ENCODE measurements at places on chromosomes 2 and 18. TPM values are rescaled to one million over a fixed set of nuclear protein-coding genes. Genes with fewer than 3 reads are reported as not detected.

Gene FTCDNL1
- not detected for polyA plus RNA-seq

Gene ACTR2
- 72.7 TPM for polyA plus RNA-seq

Gene TWIST2
- polyA plus RNA-seq = 10.2 TPM

Gene SRBD1
- polyA plus RNA-seq = 3.3 TPM

Gene UGT1A10
- not detected for polyA plus RNA-seq

Gene C2orf68
- 24.3 TPM for polyA plus RNA-seq

Gene RTP5
- not detected for polyA plus RNA-seq

Gene BMP10
- not detected for polyA plus RNA-seq

Gene UPP2
- polyA plus RNA-seq = not detected

DNA sequence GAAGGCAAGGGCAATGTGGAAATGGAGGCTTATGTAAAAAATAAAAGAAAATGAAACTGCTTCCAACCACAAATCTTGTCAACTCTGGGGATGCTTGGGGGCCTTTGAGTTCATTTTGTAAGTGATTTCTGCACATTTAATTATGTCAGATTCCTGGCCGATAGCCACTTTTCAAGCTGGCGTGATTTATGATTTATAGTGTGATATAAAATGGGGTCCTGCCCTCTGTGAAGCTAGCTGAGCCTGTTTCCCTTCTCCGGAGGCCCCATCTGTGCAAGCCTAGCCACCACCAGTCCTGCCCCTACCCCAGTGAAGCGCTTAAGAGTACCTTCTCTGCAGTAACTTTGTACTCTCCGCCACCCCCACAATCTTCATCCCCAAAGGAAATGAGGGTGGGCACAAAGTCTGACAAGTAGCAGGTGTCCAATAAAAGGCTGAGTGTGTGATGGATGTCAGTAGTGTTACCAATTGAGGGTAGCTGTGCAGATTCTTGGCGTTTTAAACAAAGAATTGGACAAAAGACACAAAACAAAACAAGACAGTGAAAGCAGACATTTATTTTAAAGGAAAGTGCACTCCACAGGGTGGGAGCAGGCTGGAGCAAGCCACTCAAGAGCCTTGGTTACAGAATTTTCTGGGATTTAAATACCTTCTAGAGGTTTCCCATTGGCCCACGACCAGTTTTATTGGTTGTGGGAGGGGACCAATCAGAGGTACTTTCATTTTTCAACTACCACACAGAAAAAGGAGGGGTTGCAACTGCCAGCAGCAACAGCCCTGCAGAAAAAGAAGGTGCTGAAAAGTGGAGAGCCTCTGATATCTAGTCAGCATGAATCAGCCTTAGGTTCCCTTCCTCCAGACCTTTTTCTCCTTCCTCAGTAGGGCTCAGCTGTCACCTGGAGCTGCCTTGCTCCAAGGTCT, 39.0 kb upstream of the SIX3 start:
- peak; percentile 54 for DNase-seq

DNA sequence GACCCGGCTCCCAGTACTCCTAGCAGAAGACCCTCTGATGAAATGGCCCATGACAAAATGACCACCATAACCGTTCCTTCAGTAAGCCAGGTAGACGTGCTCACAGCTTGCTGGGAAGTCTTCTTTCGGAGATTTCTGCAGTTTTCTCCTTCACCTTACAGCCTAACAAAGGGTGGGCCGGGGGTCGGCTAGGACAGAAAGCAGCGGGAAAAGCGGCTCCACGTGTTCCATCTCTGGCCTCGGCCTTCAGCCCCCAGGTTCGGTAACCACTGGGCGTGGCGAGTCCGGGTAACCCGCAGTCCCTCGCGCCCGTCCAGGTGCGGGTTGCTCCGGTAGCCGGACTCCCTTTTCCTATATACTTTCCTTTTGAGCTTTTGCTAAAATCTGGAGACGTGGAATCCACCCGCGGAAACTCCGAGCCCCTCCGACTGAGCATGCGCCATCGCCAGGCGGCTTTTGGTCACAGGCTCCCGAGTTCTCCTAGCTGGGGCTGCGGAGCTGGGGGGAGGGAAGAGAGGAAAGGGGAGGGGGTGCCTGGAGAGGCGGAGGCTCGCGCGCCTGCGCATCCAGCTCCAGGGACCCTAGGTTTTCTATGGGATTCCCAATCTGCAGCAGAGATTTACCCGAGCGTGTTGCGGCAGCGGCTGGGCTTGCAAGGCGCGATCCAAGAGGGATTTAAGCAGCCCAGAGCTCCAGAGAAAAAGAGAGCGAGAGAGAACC, at the start of gene VSNL1:
Gene VSNL1 (plus strand): TSS at position 604 of the 720 bp plus-strand sequence. CDS start 51,379 bp downstream, outside the sequence.
- DNase-seq = peak; percentile 96

DNA sequence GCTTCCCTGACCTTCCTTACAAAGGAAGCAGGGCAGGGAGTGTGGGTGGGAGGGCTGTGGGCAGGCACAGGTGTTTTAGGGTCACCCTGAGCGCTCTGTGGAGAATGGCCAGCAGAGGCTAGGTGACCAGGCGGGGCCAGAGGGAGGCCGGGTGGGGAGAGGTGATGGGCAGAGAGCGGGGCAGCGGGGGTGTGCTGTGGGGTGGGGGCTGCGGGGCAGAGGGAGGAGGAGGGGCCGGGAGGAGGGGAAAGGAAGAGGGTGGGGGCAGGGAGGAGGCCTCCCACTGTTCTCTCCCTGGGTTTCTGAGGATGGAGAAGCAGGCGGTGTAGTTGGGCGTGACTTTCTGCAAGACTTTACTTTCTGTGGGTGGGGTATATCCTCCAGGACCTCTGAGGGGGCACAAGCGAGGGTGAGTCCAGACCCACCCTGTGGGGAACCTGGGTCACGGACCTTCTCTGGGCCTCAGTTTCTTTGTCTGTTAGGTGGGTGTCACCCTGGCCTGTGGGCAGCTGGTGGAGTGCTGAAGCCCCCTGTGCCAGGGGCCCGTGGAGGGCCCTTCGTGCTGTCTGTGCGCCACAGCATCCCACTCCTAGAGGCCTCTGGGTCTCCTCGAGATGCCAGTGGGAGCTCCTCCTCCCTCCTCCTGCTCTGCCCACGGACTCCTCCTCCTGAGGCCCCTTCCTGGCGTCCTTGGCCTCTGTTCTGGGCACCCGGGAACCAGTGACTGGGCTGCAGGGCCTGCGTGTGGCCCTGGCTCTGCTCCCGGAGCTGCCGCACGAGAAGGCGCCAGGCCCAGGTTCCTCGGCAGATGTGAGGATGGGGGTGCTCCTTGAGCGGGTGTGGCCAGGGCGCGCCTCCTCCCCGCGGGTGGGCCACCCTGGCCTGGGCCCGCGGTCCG, 6.3 kb upstream of the NEU4 start:
- DNase-seq = peak; percentile 29

DNA sequence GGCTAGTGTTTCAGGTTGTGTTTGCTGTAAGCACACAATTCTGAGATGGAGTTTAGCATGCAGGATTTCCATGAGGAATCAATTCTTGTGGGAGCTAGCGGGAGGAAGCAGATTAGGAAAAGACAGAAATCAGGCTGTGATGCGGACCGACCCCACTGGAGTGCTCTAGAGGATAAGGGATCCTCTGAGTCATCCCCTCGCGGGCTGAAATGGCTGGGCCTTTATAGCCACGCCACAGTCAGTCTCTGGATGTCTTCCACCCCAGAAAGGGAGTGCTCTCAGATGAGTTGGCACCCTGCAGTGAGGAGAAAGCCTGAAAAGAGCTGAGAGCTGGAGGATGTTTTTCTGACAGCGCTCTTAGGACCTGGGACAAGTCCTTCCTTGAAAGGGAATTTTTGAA, 102.4 kb downstream of the GALNT3 start:
- no peak for DNase-seq

GRCh38 chr2:228705318-228705717, 523.8 kb upstream of the SPHKAP start:
- DNase-seq = no peak

DNA sequence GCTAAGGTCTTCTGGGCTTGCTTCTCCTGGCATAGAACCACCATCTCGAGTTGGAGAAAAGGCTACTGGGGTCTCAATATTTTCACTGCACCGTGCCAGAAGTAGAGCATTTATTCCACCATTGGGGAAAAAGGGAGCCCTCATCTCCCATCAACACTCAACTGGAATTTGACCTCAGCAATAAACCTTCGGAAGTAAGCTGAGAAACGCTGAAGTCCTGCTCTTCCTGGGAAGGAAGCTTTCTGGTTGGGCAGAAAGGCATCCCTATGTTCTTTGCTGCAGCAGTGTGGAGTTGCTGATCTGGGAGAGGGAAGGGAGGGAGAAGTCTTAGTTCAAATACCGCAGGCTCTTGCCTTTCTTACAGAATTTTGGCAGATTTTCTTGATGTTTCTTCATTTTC, 368.8 kb downstream of the NUP35 start:
- DNase-seq = no peak

- no peak for DNase-seq
Measured at GRCh38 chr18:21548647-21549046, 51.9 kb downstream of the ESCO1 start.

- DNase-seq = peak; percentile 69
Measured at GRCh38 chr2:4930704-4931103, 761.5 kb upstream of the SOX11 start.

DNA sequence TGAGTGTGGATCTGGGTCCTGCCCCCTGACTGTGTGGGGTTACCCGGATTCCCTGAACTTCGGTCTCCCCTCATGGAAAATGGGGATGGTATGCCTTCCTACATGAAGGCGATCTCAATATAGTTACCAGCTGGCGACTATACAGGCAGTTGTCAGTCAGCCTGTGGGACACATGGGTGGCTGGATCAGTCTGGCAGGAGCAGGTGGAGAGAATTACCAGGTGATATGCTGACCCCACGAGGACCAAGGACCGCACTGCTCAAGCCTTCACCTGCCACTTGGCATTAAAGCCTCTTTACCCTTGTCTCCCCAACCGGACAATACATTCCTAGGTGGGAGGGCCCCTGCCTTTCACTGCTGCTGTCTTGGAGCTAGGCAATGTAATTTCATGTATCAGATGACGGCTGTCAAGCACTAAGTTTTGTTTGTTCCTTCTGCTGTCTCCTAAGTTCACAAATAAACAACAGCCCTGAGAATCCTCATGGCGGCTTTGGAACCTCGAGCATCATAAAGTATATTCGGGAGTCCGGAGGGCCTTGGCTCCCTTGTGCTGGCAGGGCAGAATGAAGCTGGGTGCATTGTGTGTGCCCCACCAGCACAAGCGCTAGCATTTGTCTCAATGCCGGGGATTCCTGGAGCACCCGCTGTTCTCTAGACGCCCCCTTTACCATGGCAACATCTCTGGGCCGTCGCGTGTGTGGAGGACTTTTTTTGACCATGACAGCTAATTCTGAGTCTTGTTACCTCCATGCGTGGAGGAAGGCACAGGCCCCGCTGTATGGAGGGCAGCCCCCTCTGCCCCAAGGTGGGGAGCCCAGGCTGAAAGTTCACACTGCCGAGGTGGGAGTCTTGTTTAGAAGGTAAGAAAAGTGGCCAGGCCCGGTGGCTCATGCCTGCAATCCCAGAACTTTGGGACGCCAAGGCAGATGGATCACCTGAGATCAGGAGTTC, 48.6 kb downstream of the PDCL3 start:
- no peak for DNase-seq

DNA sequence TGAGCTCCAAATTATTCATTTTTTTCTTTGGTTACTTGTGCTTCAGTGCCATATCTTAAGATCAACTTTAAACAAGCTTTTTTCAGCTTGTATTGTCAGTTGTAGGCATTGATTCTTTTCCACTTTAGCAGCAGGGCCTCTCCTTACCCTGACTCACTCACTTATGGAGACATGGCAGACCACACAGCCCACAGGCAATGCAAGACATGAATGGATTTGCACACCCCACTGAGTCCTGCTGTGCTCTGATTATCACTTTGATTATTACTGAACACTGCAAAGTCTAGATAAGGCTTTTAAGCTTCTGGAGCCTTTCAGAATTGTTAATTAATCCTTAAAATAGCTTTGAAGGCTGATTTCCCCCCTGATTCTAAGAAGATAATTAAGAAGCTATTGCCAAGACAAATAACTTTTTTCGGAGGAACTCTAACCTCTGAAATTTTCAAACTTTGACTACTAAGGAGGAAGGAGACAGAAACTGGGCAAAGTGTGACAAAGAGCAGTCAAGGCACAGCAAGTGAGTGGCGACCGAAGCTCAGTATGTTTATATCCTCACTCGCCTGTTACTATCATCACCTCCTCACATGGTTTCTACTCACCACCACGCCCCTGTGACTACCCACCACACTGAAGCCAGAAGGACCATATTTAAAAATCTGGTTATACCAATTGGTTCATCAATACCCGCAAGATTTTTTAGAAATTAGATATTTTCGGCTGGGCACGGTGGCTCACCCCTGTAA, 43.3 kb downstream of the CACNB4 start:
- DNase-seq = no peak

DNA sequence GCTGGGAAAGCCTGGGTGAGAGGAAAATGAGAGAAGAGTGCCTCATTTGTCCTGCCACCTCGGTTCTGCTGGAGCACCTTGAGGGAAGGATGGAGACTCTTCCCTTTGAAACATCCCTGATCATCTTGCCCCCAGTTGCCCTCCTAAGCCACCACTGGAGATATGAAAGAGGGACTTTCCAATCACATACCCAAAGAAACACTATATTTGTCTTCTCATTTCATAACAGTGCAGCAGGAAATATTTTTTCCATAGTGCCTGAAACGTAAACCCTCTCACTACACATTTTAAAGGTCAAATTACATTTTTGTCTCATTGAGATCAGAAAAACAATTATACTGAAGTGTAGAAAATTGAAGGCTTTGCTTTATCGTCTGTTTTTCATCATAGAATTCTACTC, 63.3 kb downstream of the KCTD18 start:
- no peak for DNase-seq

Data from SK-N-SH (cell line).